ENCODE measurements at places on chromosomes 5 and 9.
A peak's percentile ranks its signal among the peaks of the same experiment; 100 is the strongest.

GRCh38 chr5:23257656-23258055, 249.8 kb upstream of the PRDM9 start:
- no peak for DNase-seq

- no peak for DNase-seq
Observed at GRCh38 chr9:69056191-69056815, 20.8 kb downstream of the FXN start.

DNA sequence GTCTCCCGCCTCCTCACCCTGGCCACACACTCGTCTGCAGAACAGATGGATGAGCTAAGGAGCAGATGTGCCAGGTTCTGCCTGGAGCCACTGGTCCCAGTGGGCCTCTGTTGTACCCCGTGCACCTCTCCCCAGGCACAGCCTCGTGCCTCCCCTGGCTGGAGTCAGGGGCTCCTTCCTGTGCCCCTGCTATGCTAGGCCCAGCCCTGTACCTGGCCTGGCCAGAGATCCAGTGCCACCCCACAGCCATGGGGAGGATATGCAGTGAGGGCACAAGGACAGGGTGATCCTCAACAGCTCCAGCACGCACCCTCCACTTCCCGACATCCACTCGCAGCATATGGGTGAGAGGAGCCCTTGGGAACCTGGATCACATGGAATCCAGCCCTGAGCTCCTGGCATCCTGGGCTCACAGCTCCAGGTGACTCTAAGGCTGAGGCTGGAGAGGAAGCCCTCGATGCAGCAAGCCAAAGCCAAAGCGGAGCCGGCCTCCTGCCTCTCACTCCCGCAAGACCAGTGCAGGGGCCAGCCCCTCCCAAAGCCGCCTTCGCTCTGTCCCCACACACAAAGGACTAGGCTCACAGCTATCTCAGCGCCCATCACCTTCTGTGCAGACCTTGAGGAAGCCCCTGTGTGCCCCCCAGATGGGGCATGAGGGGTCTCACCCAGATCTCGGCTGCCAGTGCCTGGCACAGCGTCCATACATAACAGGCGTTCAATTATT, 23.7 kb upstream of the ADAMTS2 start:
- no peak for DNase-seq

GRCh38 chr5:88673253-88674105, 209.5 kb downstream of the MEF2C start:
- peak; percentile 88 for DNase-seq

GRCh38 chr5:68287631-68287975, 72.0 kb downstream of the PIK3R1 start:
- no peak for DNase-seq

DNA sequence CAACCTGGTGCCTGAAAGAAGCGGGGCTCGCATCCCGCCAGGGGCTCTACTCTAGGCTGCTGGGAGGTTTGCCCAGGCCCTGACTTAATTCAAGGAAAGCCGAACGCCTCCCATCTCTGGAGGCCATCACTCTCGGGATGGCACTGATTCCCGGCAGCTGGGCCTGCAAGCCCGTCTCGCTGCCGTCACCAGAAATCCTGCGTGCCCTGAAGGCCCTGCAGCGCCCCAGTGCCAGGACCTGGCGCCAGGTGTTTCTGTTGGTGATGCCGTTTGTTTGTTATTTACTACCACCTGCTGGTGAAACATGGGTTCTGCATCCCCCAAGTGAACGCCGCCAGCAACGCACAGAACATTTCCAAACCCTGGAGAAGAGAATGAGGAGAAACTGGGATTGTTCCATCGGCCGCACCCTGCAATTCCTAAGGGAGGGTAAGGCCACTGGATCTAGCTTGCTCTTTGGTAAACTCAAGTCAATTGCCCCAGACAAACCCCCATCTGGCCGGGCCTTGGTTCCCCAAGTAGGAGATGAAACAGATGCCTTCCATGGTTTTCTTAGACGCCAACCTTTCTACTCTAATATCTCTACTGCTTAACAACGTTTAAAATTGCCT, 77.9 kb downstream of the AK8 start:
- peak; percentile 68 for DNase-seq

GRCh38 chr5:72860499-72860898, 44.0 kb downstream of the TNPO1 start:
- DNase-seq: no peak

DNA sequence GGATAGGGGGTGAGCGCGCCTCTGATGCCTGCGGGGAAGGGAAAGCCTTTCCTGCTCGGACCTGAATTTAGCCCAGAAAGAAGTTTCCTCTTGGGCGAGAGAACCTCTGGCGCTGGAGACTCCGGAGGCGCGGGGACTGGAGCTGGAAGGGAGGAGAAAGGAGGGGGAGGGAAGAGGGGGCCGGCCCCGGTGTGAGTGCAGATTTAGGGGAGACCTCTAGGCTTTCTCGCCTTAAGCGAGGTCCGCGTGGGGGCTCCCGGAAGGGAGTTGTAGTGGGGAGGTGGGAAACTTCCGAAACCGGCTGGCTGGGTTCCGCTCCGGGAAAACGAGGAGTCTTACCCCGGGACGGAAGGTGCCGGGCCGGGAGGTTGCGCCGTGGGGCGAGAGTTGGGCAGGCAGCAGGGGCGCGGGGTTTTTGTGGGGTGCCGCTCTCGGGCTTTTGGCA, 1.3 kb downstream of the PCSK5 start:
- DNase-seq: peak; percentile 14

- DNase-seq: no peak
Observed at GRCh38 chr9:78295177-78295575, 1.7 kb upstream of the PSAT1 start.

- DNase-seq: peak; percentile 25
Observed at GRCh38 chr5:172492097-172492840, 37.9 kb upstream of the SH3PXD2B start.

- no peak for DNase-seq
Observed at GRCh38 chr9:132319421-132320110, 35.2 kb downstream of the SETX start.

GRCh38 chr9:99172124-99173091, 49.3 kb downstream of the ALG2 start:
- no peak for DNase-seq

GRCh38 chr9:136372561-136373299, 739 bp downstream of the CARD9 start:
- DNase-seq: peak; percentile 43

Data from head of caudate nucleus (tissue), 42 donors.